Fibroblast of skin of left quadriceps (primary cell): ENCODE measurements at places on chromosomes 2 and 18.

DNA sequence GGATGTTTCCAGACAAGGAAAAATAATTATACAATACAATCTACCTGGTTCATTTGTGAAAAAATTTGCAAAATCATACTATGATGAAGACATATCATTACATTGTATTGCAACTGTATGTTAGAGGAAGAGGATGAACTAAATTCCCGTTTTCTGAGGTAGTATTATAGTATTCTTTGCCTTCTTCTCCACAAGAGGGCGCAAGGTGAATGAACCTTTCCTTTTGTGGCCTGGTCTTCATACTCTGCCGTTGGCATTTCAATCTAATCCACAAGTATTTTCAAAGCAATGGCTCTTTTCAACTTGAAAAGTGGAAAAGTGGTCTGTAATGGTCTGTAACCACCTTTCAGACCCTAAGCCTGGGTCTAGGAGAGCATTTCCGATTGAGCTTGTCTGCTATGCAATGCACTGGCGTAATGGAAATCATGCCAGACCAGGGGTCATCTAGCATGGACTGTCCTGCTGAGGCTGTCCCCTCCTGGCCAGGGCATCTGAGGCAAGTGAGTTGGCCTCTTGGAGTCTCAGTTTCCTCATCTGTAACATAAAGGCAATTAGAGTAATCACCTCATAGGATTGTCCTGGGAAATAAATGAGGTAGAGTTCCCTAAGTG is 30.8 kb upstream of the ZNF396 start:
- DNase-seq: peak; percentile 50

DNA sequence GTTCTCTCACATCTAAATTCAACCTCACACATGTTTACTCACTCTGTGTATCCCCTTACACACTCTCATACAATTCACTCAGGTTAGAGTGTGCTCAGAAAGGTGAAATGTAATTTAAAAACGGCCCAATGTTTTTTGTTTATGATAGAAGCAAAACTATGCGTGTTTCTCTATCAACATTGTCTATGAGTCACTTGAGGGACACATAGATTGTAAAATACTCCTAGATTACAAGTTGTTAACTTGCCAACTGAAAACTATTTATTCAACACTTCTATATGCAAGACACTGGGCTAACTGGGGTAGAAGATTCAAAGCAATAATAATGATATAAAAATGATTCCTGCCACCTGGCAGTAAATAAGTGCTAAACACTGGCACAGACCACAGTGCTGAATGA is 24.6 kb downstream of the CCDC195 start:
- DNase-seq: no peak

- DNase-seq: peak; percentile 34
These were observed 456 bp downstream of the LRP1B start for GRCh38 chr2:142130111-142131009.

DNA sequence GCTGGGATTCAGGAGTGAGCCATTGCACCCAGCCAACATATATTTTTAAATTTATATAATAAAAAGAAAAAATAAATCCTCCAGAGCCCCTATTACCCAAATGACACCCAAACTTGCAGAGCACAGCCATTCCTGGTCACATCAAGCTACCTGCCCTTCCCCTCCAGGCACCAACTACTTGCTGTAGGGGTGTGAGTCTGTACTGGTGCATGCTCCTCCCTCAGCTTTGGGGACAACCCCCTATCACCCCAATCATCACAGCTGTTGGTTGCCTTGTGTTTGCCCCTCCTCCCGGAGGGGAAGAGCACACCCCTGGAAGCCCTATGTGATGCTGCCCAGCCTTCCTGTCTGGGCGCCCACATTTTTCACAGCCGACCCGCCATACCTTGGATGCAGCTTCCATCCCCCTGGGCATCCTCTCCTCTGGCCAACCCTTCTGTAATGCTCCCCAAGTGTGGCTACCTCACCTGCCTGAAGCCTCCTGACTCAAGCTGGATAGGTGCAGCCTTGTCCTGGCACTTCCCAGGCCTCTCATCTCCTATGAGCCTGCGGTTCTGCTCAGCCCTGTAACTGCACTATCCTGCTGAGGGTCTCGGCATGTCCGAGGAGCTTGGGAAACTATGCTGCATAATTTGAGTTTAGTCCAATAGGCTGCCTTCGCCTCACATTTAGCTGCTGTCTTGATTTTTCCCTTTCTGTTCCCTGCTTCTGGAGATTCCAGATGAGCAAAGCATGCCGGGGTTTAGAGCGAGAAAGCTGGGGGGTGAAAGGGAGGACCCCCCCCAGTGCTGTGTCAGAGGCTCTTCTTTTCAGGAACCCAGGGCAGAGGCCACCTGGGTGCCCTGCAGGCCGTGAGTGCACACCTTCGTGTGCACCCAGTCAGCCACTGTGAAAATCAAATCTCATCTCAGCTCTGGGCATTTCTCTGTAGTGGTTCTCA is 27.2 kb downstream of the CHST10 start:
- no peak for DNase-seq

DNA sequence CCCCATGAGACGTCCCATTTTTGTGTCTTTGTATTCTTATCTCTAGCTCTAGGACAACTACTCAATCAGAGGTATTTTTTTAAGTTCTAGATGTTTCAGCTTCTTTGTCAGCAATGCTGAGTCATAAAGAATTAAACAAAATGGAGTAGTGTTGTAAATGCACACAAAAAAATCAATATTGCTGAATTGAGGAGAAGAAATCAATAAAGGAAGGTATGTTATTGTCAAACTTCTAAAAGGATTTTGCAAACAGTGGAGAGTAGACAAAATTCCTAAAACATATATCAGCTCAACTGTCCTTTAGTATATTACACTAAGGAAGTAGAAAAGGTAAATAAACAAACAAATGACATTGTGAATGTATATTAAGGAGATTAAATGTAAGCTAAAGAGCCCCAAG is 726.1 kb upstream of the NRXN1 start:
- DNase-seq: no peak

DNA sequence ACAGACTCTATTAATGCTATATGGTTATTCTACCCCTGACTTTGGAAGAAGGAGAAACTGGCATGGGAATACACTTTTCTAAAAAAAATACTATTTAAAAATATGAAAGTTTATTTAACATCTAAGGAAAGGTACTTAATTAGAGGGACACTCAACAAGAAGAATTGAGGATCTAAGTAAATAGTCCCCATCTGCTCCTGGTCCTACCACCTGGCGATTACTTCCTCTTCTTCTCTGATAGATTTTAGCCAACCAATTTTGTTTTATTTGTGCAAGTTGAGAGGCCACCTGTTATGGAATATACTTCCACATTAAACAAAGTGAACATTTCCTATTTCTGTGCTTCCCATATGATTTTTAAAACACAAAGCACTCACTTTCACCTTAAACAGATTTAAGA is 111.7 kb downstream of the BCL2 start:
- no peak for DNase-seq

GRCh38 chr18:10006311-10006893 is 92.6 kb downstream of the VAPA start:
- DNase-seq: no peak

DNA sequence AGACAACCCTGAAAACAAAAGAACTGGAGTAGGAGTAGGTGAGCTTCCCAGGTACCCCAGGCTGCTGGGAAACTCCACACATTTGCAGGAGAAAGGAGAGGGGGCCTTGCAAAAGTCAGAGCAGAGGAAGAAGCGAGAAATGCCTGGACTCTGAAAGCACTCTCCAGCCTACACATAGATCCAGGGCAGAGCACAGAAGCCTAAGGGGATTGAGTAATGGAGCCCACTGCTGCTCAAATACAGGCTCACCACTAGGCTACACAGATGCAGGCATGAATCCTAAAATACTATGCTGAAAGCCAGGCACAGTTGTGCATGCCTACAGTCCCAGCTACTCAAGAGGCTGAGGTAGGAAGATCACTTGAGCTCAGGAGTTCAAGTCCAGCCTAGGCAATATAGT is 33.4 kb downstream of the OSBPL1A start:
- DNase-seq: no peak

DNA sequence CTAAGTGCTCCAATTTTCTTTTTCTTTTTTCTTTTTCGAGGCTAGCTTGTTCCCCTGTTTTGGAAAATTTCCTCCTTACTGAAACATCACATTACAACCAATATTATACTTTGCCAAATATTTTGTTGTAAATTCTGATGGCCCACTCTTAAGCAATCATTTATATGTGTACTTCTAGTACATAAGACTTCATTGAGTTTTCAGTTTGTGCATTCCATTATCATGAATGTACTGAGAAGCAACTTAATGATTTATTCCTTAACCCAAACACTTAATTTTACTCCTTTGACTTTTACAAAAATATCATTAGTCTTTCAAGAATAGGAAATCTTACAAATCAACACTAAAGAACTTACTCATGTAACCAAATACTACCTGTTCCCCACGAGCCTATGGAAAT is 242.4 kb downstream of the ARHGAP15 start:
- peak; percentile 4 for DNase-seq

GRCh38 chr2:232336241-232336736 is 42.3 kb upstream of the ALPP start:
- no peak for DNase-seq

- no peak for DNase-seq
These were observed 150.1 kb downstream of the WDSUB1 start for GRCh38 chr2:159136391-159136790.

GRCh38 chr2:46462936-46463335 is 16.4 kb upstream of the TMEM247 start:
- DNase-seq: peak; percentile 43

GRCh38 chr2:143336719-143337210 is 207.5 kb downstream of the ARHGAP15 start:
- no peak for DNase-seq

- no peak for DNase-seq
These were observed 15.9 kb downstream of the VWA3B start for GRCh38 chr2:98102878-98103277.

- DNase-seq: peak; percentile 23
These were observed 36.8 kb downstream of the STON1 start for GRCh38 chr2:48566592-48567310.

DNA sequence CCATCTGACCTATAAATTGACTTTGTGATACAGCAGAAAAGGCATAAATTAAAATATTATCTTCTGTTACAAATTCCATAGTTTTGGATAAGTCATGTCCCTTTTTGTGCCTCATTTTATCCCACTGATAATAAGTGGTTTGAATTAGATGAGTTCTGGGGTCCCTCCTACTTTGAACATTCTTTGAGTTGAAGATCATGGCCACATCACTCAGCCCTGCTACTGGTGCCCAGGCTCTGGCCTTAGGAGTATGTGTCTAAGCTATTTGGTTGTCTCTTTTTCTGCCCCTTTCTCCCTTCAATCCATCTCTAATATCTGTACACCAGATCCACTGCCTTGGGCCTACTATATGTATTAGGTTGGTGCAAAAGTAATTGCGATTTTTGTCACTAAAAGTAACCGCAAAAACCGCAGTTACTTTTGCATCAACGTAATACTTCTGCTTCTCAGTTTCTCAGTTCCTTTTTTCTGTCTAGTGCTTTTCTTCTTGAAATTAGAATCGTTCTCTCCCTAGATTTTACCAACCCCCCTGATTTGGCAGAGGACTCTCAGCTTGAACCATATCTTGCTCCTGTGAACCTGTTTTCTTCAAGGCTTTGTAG is 362.5 kb upstream of the TNP1 start:
- DNase-seq: no peak

DNA sequence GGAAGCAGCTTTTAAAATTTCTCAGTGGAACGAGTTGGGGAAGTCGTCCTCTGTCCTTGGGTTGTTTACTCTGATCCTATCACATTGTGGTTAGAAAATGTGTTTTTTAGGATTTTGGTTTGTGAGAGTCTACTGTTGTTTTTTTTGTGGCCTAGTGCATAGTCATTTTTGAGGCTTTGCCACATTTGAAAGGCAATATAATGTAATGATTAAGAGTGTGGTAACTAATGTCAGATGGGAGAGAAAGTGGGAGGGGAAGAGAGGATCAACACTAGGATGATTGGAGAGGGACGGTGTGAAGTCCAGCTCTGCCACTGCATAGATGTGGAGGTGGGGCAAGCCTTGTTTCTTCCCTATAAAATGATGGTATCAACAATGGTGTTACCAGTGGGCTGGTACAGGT is 8.5 kb downstream of the SP140L start:
- DNase-seq: no peak

DNA sequence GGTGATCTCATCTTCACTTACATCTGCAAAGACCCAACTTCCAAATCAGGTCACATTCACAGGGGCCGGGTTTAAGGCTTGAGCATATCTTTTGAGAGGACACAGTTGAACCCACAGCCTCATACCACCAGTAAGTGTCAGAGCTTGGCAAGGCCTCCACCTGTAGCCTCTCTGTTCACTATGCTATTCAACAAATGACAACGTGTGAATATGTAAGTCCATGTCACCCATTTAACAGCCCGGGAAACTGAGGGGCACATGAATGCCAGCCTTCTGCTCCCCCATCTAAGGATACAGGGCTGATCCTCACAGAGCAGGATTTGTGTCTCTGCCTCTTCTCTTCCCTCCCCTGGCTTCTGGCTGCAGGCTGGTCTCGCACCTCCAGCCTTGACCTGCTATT is 3.5 kb upstream of the KCNF1 start:
- DNase-seq: no peak

GRCh38 chr18:10878703-10879102 is 270.7 kb downstream of the PIEZO2 start:
- no peak for DNase-seq

DNA sequence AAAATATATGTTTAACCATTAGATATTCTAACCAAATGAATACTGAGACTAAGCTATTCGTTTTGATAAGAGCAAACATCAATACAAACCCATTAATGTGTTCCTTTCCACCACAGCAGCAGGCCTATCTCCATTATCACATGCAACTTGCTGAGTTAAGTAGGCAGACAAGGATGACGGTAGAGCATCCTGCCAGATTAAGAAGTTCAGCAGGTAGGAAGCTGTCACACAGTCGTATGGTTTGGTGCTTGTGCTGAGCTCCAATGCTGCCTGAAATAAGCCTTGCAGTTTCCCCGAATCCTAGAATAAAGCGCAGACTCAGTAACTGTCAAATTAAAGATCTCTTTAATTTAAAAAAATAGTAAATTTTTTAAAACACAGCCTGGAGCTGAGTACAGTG is 39.6 kb downstream of the THADA start:
- no peak for DNase-seq

GRCh38 chr2:223459328-223459939 is 142.7 kb downstream of the SCG2 start:
- DNase-seq: no peak

DNA sequence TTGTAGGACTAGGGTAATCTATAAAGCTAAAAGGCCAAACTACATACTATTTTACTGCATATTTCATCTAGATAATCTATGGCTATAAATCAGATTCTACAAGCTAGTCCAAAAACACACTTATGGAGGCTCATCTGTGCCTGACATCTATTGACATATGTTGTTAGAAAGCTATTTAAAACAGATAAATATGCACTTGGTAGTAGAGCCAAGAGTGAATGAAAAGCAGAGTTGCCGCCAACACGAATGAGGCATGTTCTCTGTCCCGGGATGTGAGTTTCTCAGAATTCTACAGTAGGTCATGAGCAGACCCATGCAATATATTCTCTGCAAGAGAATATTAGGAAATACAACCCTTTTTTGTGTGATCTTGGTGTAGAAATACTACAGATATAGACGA is 66.7 kb upstream of the LPIN2 start:
- no peak for DNase-seq

GRCh38 chr2:17270894-17271293 is 247.3 kb downstream of the RAD51AP2 start:
- no peak for DNase-seq
